ENCODE measurements at places on chromosomes 7 and 10.
A peak's percentile ranks its signal among the peaks of the same experiment; 100 is the strongest.

DNA sequence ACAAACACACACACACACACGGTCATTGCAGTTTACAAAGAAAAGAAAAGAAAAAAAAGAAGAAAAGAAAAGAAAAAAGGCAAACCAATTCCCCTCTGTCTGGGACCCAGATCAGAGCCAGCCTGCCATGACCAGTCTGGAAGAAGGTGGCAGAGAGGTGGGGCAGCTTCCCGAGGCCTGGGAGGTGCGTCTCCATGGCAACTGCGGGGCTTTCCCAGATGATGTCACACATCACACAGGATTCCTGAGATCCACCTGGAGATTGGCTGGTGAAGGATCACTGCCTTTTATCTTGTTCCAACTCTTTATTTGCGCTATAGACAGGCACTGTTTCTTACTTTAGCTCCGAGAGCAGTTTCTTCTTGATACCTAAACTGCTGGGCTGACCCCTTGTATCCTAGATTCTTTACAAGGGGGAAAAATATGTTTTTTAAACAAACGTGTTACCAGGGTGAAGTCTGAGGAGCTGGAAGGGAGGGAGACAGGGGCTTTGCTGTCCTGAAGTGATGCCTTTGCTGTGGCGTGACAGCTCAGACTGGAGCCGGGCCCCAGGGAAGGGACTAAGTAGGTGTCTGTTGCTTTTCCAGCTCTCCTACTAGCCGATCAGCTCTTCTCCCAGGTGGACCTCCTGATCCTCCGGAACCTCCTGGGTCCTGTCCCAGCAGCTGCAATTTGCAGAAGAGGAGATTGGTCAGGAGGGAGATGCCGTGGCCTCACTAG, 298.5 kb downstream of the KLF6 start:
- peak; percentile 87 for DNase-seq

DNA sequence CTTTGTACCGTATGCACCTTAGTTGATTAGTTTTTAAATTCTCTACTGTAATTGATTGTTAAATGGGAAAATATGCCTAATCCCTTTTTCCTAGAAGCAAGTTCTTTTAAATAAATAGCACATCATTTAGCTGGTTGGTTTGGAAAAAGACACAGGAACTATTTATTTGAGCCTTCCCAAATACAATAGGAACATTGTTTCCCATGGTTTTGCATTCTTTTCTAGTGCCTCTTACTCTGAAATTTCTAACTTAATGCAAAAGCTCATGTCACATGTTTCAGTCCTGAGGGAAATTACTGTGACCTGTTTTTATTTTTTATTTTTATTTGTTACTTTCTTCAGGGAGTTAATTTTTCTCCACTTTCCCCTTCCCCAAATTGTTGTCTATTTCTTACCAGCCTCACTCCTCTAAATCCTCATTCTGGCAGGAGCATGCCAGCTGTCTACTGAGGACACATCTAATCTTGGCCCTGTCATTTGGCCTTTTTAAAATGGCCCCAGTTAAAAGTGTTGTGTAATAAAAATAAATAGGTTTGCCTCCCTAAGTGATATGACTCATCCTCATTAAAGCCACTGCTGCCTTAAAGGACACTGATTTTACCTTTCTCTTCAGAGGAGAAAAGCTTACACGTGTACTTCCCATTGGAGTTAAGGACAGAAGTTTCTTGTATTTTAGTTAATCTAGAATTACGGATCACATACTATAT, 94.5 kb downstream of the PPP1R3A start:
- peak; percentile 94 for DNase-seq

DNA sequence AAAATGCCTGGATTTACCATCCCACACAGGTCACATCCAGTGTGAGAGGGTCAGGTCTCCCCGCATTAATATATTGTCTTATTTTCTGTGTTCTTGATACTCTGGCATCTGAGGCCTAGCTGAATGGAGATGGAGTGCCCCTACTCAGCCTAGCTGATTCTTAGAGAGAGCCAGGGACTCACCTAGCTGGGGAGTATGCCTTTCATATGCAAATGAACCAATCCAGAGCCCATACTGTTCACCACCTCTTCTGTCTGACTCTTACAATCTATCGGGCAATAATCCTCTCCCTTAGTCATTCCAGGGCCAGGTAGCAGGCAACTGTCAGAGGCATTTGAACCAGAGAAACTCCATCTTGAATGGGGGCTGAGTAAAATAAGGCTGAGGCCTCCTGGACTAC, 46.3 kb downstream of the LBX1 start:
- no peak for DNase-seq

DNA sequence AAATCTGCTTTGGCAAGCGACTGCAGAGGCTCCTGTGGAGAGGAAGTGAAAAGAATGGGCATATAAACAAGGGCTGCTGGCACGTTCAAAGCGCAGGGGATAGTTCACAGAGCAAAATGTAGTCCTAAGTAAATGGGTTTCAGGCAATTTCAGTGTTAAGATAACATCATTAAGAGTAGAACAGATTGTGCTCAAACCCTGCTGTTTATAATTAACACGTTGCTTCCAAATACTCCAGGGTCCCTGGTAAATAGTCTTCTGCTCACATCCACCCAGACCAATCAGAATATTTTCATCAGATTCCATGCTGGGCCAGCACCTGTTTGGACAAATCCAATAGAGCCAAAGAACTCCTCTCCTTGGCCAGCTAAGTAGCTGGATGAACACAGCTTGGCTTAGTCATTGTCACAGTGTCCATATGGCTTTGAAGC, 81.4 kb downstream of the ORC5 start:
- peak; percentile 99 for DNase-seq

- DNase-seq, result no peak
These were observed 132.4 kb downstream of the DIP2C start for GRCh38 chr10:556971-557637.

DNA sequence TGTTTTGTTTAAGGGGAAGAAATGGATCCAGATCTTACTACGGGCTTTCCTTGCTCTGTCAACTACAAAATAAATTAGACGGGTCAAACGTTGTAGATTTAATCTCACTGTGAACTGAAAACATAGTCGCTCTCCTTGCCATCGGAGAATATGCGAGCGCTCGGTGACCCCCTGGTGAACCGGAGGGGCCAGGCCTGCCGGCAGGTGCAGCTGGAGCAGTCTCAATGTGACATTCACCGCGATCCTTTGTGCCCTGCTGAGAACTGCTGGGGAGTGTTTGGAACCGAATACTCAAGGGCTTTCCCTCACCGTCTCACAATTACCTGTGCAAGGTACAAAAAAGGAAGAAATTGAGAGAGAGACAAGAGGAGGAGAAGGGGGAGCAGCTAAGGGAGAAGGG, 174.1 kb upstream of the GPR26 start:
- DNase-seq, result no peak

DNA sequence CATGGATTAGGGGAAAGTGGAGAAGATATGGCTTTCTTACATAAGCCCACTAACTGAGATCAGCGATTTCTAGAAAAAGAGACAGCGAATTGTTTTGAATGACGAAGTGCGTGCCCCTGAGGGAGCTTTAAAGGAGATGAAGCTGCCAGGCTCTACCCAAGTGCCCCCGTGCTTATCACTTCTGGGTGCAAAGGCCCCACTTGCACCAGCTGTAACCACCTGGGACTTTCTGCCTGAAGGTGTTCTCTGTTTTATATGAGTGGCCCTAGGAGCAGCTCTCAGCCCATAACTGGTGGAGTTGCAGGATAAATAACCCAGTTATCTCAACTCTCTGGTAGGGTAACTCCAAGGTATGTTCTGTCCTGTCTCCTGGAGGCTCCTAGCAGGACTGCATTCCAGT, 20.4 kb upstream of the CARD11 start:
- DNase-seq, result no peak

DNA sequence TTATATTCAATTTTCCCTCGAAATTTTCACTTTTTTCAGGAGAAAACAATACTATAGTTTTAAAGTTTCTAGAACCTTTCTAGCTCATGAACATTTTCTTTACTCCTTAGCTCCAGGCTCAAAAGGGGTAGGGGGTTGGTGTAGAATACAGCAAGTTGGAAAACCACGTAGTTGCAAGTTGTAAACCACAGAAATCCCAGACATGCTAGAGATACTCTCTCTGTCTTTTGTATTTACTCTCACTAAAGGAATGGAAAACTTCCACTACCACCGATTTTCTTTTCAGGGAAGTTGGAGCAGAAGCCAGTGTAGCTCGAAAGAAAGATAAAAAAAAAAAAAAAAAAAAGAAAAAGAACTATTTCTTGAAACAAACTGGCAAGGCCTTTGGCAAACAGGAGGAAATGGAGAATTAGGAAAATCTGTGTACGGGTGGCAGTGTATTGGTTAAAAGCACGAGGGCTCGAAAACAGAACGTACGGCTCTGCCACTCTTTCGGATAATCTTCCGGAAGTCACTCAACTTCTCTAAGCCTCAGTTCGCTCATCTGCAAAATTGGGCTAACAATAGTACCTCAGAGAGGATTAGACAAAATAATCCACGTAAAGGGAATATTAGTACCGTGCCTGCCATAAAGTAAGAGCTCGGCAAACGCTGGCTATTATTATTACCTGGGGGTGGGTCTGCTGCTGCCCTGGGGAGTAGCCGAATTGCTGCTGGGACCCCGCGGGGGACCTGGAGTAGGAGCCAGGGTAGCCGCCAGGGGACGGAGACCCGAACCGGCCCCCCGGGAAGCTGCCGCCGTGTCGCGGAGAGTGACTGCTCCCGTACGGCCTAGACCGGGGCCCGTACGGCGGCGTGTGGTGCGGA, 628 bp downstream of the MPLKIP start:
- no peak for DNase-seq

- no peak for DNase-seq
These were observed 120.8 kb downstream of the INHBA start for GRCh38 chr7:41582116-41582515.

DNA sequence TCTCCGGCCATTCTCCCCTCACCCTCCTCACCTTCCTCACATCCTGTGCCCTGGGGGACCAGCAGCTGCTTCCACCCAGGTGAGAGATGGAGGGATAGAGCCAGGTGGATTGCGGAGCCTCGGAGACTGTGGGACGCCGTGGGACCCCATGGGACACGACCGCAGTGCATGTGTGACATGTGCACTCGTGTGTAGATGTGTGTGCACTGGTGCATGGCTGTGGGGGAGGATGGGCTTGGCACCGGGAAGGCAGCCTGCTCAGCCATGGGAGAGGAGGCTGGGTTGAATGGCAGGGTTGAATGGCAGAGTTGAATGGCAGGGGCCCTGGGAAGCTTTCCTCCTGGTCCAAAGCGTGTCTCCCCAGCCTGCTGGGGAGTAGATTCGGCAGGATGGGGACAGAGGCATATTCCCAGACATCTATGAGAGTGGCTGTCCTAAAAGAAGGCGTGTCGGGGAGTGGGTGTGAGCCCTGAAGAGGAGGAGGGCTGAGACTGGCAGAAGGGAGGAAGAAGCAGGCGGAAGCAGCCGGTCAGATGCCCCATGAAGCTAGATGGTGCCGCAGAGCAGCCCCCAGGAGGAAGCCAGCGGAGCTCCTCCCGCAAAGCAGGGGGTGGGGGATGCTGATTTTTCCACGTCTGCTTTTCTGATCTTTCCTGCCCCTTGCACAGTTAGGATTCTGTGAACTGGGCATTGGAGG, 815 bp downstream of the GIMAP8 start:
- DNase-seq, result no peak

DNA sequence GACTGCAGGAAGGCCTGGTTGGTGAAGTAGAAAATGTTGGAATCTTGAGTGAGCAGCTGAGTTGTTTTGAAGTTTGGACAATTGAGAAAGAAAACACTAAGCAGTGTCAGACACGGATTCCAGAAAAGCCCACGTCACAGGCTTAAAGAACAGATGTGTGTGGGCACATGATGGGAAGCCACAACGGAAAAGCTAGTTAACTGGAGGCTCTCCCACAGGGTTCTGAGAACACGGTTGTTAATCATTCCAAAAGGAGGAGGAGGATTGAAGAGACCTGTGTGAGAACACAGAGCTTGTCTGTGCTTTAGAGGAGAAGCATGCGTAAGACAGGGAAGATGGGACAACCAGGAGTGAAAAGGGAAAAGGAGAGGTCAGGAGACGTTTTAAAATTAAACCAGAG, 42.6 kb downstream of the SHH start:
- no peak for DNase-seq

All from NCI-H69 (cell line).